ENCODE measurements at places on chromosomes 3 and 15. TPM values are rescaled to one million over a fixed set of nuclear protein-coding genes. Genes with fewer than 3 reads are reported as not detected.
A peak's percentile ranks its signal among the peaks of the same experiment; 100 is the strongest.

- no peak for DNase-seq
Observed at GRCh38 chr3:138688871-138689299, 80.3 kb downstream of the FAIM start.

DNA sequence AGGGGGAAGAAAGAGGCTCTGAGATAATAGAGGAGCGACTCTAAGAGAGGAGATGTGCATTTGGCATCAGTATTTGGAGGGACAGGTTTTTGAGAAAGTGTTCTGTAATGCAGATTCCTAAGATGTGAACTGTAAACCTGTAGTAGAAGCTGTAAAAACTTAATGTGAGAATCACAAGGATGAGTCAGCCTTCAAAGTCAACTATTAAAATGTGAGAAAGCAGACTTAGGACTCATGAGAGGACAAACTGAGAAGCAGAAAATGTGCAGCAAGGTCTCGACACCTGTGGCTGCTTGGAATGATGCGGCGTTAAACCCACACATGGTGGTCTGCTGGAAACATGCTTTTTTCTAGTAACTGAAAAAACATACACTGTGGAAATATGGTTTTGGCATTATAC is 36.0 kb downstream of the USP13 start:
- no peak for DNase-seq

DNA sequence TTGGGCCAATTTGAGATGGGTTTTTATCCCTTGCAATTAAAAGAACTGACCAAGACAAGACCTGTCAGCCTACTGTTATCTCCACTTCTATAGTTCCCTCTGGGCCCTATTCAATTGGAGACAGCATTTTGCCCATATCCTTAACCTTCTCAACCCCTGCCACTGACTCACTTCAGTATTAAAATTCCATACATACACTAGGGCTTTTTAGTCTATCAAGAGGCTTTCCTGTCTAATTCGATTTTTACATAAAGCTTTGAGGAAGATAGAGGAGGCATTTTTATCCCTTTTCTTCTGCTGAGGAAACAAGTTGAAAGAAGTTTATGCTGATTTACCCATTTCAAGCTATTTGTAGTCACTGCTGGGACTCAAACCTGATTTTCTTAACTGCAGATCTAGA is 51.1 kb downstream of the GTF2E1 start:
- DNase-seq = no peak

DNA sequence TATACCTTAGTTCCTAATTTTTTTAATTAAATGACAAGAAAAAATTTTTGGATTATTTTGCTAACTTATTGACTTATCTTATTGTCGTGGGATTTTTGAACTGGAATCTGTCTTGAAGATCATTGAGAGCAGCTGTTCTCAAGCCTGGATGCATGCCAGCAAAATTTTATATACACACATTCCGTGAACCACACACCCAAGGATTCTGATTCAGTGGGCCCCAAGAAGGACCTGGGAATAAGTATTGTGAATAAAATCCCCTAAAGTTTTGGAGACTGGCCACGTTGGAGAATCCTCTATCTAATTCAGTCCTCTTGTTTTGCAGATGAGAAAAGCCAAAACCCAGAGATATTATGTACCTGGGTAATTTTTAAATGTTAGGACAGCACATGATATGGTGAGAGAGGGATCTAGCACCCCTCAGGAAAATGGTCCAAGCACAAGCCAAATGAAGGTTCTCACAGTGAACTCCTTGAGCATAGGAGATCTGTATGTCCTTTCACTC is 55.2 kb downstream of the UNC13C start:
- DNase-seq = no peak

DNA sequence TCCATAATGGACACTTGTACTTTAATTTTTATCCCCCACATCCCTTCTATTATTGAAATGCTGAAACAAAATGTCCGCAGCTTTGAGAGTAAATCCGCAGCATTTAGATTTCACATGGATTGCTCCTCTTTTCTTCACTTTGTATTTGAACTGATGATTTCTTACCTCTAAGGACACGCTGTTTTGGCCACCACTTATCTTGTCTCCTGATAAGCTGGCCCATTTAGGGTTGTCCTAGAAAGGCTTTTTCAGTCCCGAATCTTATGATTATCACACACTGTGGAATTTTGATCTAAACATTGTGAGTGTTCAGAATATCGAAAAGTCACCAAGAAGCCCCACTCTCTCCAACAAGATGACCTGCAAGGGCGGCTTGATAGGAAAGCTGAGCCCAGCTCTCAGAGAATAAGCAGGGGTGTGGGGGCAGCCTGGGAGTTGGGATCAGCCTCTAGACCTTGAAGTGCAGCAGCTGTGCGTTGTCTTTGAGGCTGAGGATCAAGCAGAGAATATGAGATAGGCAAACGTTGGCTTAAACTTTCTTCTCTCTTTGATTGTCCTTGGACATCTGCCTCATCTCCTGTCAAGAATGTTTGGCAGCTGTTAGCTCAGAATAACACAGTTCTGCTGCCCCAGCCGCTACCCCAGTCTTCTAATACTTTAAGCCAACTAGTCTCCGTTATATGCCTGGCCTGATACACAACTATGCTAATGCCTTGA is 399.7 kb upstream of the NR2F2 start:
- DNase-seq = no peak

- peak; percentile 13 for DNase-seq
Observed at GRCh38 chr3:164940745-164941144, 137.6 kb downstream of the SI start.

- DNase-seq = no peak
Observed at GRCh38 chr3:195356151-195357086, 85.5 kb upstream of the XXYLT1 start.

DNA sequence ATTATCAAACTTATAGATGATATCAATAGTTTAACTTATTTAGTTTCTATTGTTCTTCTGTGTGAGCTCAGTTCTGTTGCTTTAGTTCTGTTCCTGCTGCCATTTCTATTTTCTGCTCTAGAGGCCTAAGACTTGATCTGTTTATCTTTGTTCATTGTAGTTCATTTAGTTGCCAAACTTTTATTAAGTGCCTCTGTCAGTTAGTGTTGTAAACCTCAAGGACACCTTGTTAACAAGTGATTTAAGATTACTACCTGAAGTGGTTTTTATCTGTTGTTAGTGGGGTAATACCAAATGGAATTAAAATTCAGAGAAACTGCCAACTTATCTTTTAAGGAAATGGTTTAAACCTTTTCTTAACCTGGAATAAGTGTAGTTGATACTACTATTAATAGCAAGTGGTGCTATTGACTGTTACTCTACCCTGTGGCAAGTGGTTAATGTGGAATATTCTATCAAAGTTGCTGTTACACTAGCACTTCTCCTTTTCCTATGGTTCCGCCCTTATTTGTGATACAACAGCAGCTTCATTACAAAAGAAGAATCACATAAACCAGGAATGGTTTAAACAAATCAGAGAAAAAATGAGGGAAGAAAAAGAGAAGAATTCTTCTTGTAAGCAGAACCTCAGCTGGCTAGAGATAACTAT is 500.6 kb upstream of the GOLIM4 start:
- no peak for DNase-seq

DNA sequence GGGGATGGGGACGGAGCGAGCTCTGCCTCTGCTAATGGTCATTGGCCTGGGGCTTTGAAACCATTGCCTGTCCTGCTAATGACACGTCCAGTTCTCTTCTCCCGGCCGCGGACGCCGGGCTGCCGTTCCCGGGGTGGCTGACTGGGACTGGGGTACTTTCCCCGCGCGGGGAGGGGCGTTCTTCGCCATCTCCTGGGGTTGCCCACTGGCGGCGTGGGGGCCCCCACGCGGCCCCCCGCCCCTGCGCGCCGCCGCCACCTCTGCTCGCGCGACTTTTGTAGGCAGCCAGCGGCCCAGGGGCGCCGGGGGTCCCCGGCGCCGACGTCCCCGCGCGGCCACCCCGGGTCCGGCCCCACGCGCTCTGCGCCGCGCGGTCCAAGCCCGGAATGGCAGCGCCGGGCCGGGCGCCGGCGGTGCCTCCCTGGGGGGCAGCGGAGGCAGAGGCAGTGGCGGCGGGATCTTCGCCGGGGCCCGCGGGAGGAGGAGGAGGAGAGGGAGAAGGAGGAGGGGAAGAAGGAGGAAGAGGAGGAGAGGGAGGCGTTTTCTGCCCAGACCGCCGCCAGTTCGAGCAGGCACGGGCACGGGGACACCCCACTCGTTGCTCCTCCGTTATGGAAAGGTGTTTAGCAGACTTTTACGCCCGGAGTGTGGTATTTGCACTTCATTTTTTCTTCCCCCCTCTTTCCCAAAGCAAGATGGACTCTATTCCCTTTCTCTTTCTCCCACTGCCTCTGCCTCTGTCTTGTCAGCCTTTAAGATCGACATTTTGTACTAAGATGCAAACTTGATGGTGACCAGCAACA is 2.3 kb downstream of the BBX start:
- DNase-seq = peak; percentile 68

DNA sequence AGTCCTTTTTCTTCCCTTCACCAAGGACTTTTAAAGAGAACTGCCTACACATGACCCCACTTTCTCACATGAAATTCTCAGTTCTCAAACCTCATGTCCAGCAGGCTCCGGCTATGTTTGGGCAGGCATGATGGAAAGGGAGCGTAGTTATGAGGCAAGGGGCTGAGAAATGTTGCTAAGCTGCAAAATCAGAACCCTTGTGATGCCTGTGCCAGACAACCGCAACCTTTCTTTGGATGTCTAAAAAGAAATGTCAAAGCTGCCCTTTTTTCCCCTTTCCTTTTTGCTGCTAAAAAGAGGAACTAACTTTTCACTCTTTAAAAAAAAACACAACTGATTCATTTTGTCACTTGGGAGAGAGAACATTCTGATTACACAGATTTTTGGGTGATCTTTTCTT is 19.2 kb downstream of the GNB4 start:
- no peak for DNase-seq

DNA sequence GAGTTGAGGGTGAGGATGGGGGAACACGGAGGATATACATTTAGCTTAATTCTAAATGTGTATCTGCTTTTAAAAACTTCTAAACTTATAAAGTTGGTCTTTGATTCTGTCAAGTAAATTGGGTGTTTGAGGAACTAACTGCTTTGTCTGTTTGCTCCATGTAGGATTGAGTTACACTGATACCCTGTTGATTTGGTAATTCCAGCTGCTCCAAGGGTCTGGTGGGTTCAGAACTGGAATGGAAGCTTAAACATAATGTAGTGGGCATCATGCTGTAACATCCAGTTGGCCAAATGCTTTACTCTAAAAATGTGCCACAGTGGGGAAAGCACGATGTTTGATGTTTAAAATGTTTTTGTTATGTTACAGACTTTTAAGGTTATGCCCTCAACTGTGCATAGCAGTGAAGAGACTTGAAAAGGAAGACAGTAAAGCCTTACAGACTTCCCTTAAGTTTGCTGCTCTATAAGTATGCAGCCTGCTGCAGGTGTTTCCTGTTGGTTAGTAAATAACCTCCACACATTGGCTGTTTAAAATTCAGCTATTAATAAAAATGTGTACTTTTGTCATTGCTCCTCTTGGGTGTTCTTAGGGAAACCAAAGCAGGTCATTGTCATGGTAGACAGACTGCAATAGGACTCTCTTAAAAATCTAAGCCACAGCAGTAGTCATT is 5.9 kb upstream of the EDEM1 start:
- no peak for DNase-seq

GRCh38 chr15:85709250-85709649 is 85.5 kb downstream of the KLHL25 start:
- no peak for DNase-seq

- peak; percentile 80 for DNase-seq
Observed at GRCh38 chr3:49671291-49672288, 2.6 kb upstream of the APEH start.

GRCh38 chr3:151393941-151394340 is 9.4 kb upstream of the P2RY12 start:
- no peak for DNase-seq

- no peak for DNase-seq
Observed at GRCh38 chr3:56762718-56763117, 39.0 kb downstream of the ARHGEF3 start.

DNA sequence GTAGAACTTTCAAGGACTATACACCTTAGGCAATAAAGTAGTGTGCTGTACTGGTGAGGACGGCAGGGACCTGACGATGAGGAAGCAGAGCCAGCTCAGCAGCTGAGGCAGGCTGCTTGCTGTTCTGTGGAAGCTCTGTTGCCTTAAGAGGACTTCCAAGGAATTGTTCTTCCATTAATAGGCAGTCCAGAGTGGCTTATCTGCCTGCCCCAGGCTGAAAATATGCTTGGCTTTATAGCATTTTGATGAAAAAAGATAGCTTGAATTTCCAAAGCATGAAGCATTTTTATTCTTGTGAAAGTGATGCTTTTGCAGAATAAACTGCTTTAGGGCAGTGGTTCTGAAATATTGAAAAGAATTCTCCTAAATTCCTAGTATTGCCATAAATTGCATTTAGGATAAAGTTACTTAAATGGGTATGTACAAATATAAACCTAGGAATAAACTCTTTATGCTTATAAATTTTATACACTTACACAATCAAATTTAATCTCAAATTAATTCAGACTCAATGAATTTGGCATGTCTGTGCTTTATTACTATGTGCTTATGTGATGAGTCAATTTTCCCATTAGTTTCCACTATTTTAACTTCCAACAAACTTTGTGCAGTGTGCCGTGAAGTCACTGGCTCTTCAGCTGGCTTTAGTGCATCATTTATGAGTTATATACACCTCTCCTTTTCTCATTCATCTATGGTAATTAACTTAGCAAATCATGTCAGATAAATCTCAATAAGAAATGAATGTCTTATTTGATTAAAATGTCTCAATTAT is 231.0 kb upstream of the RASGRP1 start:
- no peak for DNase-seq

DNA sequence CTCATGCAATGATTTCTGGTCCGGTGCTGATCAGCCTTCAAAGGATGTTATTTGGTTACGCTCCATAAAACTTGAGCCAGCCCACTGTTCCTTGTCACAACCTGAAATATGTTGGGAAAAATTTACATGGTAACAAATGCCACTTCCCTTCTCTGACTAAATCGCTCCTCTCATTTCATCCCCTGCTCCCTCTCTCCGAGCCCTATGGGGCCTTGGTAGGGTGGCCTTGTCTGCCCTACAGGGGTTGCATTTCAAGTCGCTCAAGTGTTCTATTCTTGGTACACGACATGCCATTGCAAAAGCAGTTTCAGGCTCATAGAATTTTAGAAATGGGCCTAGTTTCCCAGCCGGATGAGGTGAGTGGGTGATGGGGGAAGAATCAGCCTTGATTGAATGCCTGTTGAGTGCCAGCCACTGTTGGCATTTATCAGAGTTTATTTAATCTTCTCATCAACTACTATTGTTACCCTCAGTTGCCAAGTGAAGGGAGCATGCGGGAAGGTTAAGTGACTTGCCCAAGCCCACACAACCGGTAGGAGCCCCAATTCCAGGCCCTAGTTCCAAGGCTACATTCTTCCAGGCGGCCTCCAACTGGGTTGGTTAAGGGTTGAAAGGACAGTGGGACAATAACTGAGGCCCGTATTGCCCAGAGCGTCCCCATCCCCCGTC is 961 bp upstream of the ABHD2 start:
- no peak for DNase-seq

GRCh38 chr3:9703736-9704346 is at the start of gene CPNE9:
CPNE9 (plus strand) TSS chr3:9703833; CDS start chr3:9703997, 164 bp downstream.
- DNase-seq = no peak

SSUH2 gene
- total RNA-seq = 0.32 TPM

PRSS50 gene
- not detected for total RNA-seq

PP2D1 gene
- total RNA-seq = not detected

LINGO1 gene
- not detected for total RNA-seq

CEMIP gene
- 0.14 TPM for total RNA-seq

SCN5A gene
- not detected for total RNA-seq

FYTTD1 gene
- total RNA-seq = 46.3 TPM

TEX9 gene
- 6.3 TPM for total RNA-seq

UBAP1L gene
- total RNA-seq = 3.5 TPM

CFAP92 gene
- total RNA-seq = 0.16 TPM

RLBP1 gene
- total RNA-seq = not detected

COL8A1 gene
- total RNA-seq = 112 TPM

TGFBR2 gene
- 103 TPM for total RNA-seq

GOLGA6B gene
- not detected for total RNA-seq

BOC gene
- total RNA-seq = 1.8 TPM

ZDHHC23 gene
- 7.4 TPM for total RNA-seq
